ENCODE measurements at places on chromosomes 7 and 10.

DNA sequence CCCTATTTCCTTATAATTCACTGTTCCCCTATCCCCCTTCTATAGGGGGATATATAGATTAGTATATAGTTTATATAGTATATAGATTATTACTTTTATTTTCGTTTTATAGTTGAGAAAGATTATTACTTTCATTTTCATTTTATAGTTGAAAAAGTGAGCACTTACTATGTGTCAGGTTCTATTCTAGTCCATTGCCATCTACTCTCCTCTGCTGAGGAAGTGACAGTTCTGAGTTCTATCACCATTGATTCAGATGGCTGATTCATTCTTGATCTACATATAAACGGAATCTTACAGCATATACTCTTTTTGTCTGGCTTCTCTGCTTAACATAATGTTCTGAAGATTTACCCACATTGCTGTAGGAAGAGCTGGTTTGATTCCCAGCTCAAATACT lies 20.7 kb upstream of the CAV2 start:
- DNase-seq, result no peak

GRCh38 chr7:43283706-43284105 lies 171.3 kb downstream of the HECW1 start:
- no peak for DNase-seq

DNA sequence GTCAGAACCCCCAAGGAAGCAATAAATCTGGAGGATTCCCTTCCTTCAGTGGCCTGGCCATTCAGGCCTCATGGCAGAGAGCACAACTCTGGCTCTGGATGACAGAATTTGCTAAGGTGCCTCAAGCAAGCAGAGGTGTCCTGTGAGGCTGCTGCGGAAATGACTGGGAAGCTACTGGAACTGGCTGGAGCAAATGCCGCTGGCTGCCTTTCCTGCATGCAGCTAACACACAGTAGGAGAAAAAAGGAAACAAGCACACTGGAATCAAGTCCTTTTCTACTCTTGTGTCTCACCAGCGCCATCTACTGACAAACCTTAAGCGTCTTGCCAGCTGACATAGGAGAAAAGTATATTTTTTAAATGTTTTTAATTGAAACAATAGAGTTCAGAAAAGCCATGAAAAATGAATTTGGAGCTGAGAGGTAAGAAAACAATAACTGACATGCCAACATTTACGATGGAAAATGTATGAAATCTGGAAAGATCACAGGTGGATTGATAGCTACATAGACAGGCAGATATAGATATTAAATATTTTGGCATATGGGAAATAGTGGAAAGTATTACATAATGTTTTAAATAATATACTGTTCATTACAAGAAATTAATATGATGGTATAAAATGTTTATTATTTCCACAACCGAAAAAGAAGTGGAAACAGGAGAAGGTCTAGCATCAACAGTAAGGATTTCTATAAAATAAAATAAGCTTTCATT lies 951.6 kb downstream of the ANKRD7 start:
- no peak for DNase-seq

DNA sequence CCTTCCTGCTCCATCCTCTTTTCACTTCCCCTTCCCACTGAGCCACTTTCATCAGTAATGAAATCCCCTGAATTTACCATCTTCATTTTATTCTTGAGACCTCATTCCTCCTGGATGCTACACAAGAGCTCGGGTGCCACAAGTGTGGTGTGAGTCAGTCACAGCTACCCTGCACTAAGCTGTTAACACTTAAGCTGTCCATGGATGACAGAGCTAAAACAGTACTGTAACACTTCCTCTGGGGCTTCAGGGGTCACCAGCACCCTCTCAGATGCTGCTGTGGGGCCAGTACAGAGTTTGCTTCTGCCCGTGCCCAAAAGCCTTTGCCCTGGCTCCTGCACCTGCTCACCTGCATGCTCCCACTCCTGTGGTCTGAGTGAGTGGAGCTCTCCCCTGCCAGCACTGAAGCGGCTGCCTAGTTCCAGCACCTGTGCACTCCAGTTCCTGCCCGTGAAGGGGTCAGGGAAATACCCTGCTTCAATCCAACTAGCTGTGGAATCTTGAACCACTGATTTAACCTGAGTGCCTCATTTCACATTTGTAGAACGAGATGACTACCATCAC lies 71.9 kb downstream of the POT1 start:
- DNase-seq, result no peak

DNA sequence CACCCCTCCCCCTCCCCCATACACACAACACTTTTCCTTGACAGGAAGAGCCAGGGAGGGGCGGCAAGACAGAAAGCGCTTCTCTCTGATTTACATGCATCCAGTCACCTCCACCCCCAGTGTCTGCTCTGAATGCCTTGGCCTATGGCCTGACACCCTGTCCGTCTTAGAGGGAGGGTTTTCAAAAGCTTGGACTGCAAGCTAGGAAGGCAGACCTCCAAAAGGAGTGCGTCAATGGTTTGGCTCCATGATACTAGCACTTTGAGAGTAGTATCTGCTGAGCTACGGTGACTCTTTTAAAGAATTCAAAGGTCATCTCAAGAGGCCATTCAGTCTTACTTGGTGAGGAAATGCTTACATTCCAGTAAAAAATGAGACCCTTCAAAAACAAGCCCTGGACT lies 20.3 kb upstream of the PAX2 start:
- DNase-seq, result no peak

DNA sequence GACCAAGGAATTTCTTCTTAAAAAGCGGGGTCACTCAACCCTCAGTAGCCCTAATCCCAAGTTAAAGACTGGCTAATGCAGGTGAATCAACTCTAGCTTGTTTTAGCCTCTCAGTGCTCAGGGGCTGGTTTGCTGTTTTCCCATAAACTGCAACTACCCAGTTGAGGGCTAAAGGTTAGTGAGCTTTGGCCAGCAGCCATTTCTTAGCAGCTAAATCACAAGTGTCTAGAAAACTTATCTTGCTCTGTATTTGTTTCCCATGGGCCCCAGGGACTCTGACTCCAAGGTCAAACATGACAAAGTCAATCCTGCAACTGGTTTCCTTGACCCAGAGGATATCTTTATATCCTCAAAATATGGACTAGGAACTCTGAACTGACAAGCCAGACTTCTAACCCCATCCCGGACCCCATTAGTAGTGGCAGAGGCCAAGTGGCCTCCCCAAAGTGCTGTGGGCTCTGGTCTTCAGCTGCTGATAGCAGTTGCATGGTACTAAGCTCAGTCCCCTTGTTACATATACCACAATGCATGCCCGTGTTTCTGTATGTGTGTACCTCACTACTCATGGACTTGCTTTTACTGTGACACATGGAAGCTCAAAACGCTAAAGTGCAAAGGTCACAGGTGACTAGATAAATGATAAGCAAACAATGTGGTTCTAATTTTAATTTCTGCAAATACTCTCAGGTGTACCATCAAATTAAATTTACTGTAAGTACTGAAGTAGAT lies 793.0 kb upstream of the IGFBP3 start:
- no peak for DNase-seq

DNA sequence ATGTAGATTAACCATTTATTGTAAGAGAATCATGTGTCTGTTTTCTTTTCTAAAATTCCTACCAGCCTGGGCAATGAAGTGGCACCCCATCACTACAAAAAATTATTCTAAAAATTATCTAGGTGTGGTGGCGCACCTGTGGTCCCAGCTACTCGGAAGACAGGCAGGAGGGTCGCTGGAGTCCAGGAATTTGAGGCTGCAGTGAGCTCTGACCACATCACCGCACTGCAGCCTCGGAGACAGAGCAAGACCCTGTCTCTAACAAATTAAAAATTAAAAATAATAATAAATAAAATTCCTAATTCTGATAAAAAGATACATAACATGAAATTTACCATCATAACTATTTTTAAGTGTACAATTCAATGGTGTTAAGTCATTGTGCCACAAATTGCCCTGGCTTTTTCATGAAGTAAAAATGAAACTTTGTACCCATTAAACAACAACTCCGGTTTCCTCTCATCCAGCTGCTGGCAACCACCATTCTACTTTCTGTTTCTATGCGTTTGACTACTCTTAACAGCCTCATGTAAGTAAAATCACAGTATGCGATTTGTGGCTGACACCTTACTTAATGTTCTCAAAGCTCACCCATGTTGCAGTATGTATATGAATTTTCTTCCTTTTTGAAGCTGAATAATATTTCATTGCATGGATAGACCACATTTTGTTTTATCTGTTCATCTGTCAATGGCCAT lies 20.6 kb upstream of the USP6NL start:
- DNase-seq, result no peak

GRCh38 chr7:134916171-134916883 lies 70.0 kb upstream of the AGBL3 start:
- no peak for DNase-seq

DNA sequence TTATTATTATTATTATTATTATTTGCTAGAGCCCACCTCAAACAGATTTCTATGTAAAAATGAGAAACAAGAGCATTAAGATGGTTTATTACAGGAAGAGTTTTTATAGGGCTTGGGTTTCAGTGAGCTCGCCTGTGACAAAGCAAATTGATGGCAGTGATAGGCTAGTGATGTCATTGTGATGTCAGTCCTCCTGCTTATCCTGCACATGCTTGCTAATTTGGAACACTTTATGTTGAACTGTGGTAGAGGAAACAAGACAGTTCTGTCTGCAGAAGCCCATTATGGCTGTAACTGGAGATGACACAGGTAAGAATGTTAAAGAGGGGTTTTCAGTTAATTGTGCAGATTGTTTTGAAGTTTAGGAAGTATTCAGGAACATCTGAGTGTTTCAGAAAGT lies 68.3 kb downstream of the CREM start:
- DNase-seq, result no peak

DNA sequence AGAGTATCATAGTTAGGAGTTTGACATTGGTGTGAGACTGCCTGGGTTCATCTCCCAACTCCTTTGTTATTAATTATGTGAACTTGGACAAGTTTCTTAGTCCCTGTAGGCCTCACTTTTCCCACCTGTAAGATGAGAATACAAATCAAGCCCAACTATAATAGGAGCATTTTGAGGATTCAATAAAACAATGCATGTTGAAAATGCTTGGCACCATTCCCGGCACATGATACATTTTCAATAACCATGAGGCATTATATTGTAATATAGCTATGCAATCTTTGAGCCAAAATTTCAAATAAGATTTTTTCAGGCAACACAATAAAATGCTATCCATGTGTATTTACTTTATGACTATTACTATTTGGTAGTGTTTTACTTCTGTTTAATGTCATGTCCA lies 229.0 kb upstream of the SP4 start:
- DNase-seq, result no peak

DNA sequence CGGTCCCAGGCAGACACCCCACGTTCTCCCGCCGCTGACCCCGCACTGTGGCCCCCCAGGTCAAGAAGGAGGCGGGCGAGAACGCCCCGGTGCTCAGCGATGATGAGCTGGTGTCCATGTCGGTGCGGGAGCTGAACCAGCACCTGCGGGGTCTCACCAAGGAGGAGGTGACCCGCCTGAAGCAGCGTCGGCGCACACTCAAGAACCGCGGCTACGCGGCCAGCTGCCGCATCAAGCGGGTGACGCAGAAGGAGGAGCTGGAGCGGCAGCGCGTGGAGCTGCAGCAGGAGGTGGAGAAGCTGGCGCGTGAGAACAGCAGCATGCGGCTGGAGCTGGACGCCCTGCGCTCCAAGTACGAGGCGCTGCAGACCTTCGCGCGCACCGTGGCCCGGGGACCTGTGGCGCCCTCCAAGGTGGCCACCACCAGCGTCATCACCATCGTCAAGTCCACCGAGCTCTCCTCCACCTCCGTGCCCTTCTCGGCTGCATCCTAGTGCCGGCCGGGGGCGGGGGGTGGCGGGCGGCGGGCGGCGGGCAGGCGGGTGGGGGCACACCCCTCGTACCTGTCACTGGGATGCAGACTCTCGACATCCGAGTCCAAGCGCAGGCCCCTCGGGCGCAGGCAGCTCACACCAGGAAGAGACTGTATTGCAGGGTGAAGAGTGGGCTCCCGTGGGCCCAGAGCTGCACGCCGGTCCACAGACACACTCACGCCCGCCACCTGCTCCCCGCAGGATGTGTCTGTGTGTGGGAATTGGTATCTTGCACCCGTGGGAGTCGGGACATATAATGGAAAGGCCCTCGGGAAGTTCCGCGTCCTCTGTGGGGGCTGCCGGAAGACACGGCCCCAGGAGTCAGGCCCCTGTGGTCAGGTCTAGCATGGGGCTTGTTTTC lies 9.6 kb downstream of the MAFK start:
- DNase-seq, result no peak
